ENCODE measurements at places on chromosomes 7 and 10. TPM values are rescaled to one million over a fixed set of nuclear protein-coding genes. Genes with fewer than 3 reads are reported as not detected.
A peak's percentile ranks its signal among the peaks of the same experiment; 100 is the strongest.

DNA sequence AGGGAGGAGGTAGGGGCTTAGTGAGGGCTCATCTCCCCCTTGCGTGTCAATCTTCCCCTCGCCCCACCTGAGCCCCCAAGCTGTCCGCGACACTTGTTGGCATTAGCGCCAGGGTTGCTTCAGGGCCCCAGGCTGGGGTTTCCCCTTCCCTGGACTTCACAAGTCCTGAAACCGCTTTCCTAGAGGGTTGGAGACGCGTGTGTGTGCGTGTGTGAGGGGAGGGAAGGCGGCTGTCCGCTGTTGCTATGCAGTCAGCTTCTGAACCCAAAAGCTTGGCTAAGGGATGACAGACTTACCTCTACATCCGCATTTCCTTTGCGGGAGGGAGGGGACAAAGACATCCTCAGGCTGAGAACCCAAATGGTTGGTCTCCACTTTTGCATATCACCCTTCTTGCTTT lies 803 bp downstream of the GOLGA7B start:
- DNase-seq = no peak

Gene FMC1
- 23.5 TPM for polyA plus RNA-seq

GRCh38 chr10:124106241-124106879 lies 13.0 kb upstream of the CHST15 start:
- DNase-seq = peak; percentile 97

GRCh38 chr10:103327906-103328305 lies 23.0 kb downstream of the PCGF6 start:
- DNase-seq = no peak

DNA sequence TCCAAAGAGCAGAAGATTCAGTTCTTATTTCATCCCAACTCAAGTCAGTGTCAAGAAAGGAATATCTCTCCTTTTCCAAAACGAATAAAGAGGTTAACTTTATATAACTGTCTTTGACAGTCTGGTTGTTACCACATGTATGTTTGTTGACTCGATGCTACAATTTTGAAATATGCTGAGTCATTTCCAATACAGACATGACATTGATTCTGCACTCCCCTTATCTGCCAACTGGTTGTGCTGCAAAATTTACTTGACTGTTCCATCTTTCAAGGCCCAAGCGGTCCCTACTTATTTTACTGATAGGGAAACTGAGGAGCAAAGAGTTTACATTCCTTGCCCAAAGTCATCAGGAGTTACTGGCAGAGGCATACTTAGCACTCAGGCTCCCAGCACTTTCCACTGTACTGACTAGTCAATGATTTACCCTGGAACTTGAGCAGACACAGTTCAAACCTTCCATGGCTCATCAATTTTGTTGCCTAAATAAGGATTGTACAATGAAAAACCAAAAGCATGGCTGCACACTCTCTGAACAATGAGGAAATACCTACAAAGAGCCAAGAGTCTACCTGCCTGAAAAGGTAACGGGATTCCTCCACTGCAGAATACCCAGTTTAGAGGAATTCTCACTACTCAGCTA lies 52.8 kb downstream of the ABLIM1 start:
- DNase-seq = no peak

Gene ZNF777
- polyA plus RNA-seq = 7.4 TPM

DNA sequence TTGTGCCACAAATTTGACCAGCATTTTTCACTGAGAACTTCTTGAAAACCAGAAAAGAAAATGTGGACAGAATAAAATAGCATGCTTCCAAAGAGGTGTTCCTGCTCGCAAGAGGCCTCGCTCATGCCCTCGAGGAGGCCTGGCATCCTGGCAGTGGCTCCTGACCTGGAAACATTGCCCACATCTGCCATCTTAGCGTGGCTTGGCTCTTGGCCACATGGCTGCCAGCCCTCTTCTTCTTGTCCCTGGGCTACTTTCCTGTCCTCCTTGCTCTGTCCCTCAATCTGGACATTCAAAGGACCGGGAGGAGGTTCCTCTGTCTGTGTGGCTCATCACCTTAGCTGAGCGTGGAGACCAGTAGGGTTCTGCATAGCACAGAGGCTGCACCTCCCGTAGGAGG lies 131.6 kb upstream of the TMEM72 start:
- no peak for DNase-seq

Gene WAC
- 49.1 TPM for polyA plus RNA-seq

Gene ZNF239
- polyA plus RNA-seq = 0.40 TPM

Gene WDR86
- polyA plus RNA-seq = not detected

DNA sequence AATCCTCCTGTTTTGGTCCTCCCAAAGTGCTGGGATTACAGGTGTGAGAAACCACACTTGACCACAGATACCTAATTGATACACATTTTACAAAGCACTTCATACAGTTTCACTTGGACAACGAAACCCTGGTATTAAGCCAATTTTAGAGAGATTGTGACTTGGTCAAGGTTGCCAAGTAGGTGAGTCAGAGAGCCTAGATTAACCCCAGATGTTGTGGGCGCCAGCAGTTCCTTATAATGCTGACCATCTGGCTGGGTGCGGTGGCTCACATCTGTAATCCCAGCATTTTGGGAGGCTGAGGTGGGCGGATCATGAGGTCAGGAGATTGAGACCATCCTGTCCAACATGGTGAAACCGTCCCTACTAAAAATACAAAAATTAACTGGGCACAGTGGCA lies 4.9 kb upstream of the PHKG1 start:
- peak; percentile 15 for DNase-seq
